ENCODE measurements at places on chromosomes 1 and 21.

DNA sequence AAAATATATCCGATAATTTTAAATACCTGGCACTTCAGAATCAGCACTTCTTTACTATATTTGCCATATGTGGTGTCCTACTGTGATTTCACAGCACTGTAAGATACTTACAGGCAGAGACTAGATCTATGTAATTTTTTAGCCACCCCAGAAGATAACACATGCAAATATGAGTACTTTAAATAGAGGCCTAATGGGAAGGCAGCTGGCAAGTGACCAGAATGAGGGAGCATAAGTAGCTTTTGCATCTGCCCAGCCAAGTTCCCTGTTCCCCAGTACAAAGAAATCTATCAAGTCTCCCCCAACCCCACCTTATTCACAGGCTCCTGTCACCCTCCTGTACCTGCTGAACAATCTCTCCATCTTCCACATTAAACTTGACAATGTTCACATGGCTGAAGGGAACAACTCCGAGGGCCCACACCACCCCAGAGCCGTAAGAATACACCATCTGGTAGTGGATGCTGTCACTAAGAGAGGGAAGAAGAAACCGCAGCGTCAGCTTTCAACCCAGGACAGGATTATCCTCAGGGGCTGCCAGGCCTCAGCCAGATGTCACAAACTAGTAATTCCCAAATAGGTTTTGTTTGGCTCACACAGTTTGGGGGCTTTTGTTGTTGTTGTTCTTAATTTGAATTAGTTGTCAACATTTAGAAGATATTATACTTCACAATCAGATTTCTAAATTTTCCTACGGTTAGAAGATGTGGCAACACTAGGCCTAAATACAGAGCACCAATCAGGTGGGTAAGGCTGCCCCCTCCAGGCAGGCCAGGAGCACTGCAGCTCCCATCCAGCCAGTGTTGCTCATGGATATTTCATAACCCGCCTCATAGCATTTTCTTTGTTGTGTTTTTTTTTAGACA lies 10.4 kb downstream of the EMC1 start:
- DNase-seq: peak; percentile 51

GRCh38 chr1:10253755-10254154 lies 43.4 kb downstream of the KIF1B start:
- peak; percentile 71 for DNase-seq

DNA sequence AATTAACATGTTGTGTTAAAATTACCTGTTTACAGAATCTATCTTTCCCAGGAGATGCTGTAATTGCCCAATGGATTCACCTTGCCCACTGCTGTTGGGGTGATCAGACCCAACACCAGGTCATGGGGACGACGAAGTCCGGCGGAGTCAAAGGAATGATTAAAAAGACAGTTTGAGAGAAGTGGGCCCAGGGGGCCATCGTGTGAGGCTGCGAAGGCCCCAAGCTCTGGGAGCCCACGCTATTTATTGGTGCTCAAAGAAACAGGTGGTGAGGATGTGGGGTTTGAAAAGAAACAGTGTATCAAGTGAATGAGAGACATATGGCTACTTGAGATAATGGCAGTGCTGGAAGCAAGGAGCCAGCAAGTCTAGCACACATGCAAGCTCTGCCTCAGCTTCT lies 16.3 kb upstream of the L1TD1 start:
- DNase-seq: no peak

- no peak for DNase-seq
Observed at GRCh38 chr1:30286988-30287839, 436.2 kb downstream of the MATN1 start.

- no peak for DNase-seq
Observed at GRCh38 chr1:109394591-109395281, 3.0 kb downstream of the SORT1 start.

DNA sequence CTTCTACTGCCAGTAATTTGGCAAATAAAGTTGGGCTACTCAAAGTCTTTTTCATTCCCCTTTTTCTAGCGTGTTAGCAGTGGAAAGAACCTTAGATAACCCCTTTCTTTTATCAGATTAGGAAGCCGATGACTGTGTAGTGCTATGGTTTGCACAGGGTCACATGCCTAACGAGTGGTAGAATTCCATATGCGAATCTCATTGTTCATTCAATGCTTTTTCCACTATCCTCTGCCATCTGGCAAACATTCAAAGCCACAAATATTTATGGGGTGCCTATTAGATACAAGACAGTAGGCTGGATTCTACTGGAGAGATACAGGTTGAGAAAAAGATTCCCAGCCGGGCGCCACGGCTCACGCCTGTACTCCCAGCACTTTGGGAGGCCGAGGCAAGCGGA lies 14.9 kb upstream of the IER5 start:
- peak; percentile 37 for DNase-seq

- no peak for DNase-seq
Observed at GRCh38 chr1:211724687-211725196, 49.3 kb upstream of the NEK2 start.

GRCh38 chr1:46159516-46159915 lies 15.4 kb upstream of the TSPAN1 start:
- DNase-seq: no peak

DNA sequence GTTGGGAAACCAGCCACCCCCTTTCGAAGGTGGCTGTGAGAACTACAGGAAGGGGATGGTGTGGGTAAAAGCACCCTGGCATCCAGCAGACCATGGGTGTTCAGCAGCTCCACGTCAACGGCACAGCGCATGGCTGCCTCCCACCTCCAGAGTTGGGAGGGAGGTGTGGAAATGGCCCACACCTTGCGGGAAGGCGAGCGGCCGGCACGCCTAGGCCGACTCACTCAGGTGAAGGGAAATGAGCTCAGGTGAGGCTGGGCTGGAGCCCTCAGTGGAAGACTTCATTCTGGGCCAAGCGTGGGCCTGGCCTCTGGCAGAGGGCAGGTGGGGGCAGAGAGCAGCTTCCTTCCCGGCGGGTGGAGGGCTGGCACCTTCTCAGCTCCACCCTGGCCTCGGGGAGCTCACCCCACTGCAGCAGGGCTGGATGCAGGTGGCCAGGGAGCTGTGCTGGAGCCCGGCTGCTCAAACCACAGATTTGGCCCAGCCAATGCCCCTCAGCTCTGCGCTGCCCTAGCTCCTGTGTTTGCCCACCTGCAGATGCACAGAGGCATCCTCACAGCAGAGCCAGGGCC lies 24.8 kb upstream of the ALDH4A1 start:
- no peak for DNase-seq

DNA sequence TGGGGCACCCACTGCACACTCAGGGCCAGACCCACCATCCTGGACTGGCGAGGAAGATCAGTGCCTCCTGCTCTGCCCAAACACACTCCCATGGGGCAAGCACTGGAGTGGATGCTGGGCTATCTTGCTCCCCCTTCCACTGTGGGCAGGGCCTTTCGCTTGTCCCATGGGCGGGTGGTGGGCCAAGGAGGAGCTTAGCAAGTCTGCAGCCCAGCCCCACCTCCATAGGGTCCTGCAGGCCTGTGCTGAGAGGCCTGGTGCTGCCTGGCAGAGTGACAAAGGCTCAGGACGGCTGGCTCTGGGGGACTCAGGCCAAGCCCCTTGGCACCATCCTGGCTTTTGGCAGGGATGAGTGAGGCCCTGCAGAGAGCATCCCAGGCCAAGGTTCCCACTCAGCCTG lies 89.4 kb downstream of the PTPRU start:
- DNase-seq: no peak

- DNase-seq: no peak
Observed at GRCh38 chr1:101846820-101847219, 149.9 kb downstream of the OLFM3 start.

DNA sequence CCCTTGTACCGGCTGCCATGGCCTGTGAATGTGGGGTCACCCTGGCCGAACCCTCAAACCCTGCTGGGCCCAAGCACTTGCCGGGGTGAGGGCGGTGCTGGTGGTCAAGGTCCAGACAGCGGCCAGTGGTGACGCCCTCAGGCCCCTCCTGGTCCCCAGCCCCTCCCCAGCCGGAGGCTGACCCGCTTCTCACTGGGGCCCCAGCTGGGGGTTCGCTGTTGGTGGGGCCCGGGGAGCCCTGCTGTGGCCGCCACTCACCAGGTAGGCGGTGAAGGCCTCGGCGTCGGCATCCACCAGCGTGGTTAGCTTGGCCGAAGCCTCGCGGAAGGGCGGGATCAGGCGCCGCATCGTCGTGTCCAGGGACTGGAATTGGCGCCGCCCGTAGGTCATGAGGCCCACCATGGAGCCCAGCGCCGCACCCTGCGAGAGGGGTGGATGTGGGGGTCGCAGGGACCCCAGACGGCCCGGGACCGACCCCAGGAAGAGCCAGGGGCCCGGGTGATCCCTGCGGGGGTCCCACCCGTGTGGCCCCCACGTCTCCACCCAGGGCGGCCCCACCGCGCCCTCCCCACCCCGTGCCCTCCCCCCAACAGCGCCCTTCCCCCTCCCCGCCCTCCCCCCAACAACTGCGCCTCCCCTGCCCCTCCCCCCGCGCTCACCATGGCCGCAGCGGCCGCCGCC lies 10.1 kb downstream of the FTCD start:
- DNase-seq: no peak

DNA sequence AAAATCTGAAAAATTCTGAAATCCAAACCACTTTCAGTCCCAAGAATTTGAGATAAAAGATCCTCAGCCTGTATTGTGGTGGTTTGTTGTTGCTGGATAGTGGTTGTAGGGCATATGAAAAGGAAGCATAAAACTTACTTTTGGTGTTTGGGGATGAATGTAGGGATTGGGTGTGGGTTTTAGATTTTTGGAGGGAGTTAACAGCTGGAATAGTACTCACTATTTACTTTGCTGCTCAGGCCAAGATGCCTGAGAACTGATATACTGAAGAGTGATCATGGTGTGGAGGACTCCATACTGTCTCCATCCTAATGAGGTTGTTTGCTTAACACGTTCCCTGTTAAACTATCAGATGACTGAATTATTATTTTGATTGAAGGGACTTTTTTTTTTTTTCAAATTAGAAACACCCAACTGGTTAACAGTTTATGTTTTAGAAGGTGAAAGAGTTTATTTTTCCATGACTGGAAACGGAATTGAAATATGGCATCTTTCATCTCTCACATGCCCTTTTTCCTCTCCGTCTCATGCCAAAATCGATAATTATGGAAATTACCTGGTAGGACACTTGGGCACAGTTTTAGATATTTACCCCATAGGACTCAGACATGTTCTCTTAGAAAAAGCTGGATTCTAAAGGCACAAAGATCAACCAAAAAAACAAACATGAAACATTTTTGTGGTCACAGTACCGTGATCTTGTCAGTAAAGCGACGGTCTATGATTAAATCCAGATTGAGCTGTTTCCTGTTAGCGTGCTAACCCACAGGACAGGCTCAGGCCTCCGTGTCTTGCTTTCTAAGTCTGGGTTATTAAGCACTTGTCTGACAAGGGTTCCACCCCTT lies 37.3 kb downstream of the RGL1 start:
- DNase-seq: peak; percentile 76

DNA sequence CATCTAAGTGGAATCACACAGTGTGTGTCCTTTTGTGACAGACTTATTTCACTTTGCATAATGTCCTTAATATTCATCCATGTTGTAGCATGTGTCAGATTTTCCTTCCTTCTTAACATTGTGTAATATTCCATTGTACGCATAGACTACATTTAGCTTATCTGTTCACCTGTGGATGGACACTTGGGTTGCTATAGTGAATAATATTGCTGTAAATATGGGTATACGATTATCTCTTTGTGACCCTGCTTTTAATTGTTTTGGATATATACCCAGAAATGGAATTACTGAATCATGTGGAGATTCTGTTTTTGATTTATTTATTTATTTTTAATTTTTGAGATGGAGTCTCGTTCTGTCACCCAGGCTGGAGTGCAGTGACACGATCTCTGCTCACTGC lies 63.0 kb upstream of the ATP5PO start:
- no peak for DNase-seq

GRCh38 chr1:27569088-27569460 lies 34.9 kb downstream of the AHDC1 start:
- no peak for DNase-seq

DNA sequence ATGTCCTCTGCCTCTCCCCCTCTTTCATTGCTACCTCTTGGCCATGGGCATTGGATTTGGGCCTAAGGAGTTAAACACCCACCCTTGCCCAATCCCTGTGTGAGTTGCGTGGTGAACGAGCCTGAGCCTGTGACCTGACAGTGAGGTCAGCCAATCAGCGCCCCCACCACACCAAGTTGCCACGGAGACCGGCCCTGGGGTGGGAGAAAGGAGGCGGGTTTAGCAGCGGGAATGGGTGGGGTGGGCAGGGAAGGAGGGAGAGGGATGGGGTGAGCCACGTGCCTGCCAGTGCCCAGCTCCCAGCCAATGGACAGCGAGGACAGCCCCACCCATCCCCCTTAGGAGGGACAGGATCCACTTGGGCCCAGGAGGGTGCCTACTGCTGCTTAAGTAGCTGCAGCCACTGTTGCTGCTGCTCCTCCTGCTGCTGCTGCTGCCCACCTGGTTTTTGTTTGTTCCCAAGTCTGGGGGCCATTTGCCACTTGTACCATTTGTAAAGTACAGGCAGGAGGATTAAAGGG lies 9.5 kb downstream of the ZBTB7B start:
- no peak for DNase-seq

- DNase-seq: no peak
Observed at GRCh38 chr1:238789916-238790667, 596.3 kb upstream of the CHRM3 start.

- DNase-seq: no peak
Observed at GRCh38 chr1:111503585-111504060, at the start of the genes ADORA3 and TMIGD3. Gene ADORA3, minus strand, starts transcription at chr1:111503633. Its CDS starts 279 bp downstream, at chr1:111503354. Gene TMIGD3, minus strand, starts transcription at chr1:111503633. Its CDS starts 279 bp downstream, at chr1:111503354.

DNA sequence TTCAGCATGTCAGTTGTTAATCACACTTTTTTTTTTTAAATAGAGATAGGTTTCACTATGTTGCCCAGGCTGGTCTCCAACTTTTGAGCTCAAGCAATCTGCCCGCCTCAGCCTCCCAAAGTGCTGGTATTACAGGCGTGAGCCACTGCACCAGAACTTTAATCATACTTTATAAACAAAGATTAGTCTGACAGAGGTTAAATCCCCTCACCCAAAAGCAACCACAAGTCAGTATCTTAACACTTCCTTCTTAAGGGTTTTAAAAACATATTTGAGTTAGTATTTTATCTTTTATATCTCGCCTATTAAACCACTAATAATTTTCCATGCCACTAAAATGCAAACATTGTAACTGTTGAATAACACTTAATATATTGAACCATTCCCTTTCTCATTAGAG lies 70.2 kb downstream of the COP1 start:
- no peak for DNase-seq

DNA sequence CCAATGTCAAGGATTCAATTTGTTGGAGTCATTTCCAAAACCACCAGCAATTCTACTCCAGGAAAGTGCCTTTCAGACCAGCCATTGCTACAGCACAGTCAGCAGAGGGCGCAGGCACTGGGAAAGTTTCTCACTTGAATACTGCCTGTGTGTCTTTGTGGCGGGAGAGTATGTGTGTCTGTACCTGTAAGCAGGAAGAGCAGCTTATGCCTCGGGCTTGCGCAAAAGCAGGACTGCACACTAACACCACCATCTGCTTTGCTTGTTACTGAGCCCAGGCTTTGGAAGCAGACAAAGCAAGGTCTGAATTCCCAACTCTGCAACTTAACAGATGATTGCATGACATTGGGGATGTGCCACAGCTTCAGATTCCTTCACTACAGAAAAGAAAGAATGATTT lies 7.0 kb upstream of the CTSE start:
- DNase-seq: peak; percentile 91

GRCh38 chr1:7478809-7479499 lies 292.1 kb upstream of the VAMP3 start:
- no peak for DNase-seq
